ENCODE measurements at places on chromosomes 6 and 20.

- DNase-seq = no peak
These were observed 7.2 kb downstream of the LMBRD1 start for GRCh38 chr6:69789578-69789977.

DNA sequence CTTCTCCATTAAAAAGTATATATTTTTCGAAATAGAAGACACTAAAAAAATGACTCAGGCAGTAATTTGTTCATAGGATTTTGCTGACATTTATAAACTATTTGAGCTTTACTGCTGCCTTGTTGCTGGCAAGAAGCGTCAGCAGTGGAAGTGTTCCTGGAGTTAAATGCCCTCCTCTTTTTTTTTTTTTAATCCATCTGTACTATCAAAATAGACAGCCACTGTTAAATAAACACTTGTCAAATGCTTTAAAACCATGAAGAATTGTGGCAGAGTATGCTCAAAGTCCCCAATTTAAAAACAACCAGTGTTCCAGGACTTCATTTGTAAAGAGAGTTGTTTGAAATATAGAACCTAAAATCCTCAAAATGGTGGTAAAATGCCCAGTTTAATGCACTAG, 253.8 kb downstream of the NKAIN2 start:
- DNase-seq = no peak

- DNase-seq = no peak
These were observed 969.2 kb upstream of the SLC35B3 start for GRCh38 chr6:9404351-9405146.

DNA sequence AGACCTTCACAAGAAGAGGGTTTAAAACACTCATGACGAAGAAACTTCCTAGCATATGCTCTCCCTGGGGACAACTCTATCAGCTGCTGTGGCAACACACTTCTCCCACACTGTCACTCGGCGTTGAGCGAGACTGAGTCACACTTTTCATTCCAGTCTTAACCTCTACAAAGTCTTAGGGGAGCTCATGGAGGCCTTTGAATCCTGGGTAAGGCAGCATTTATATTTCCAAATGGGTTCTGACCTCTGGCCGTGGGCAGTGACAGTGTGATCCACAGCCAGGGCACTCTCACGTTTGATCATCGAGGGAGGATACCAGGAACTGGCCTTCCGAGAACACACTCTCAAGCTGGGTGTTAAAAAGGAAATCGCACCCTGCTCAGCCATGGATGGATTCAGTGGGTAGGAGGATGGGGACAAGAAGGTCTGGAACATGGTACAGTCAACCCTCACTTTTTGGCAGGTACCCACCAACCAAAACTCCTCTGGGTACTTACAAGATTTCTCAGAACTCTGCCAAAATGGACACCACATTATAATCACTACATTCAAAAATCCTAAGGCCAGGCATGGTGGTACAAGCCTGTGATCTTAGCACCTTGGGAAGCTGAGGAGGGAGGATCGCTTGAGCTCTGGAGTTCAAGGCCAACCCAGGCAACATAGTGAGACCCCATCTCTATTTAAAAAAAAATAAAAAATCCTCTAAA, 19.6 kb downstream of the RRBP1 start:
- peak; percentile 89 for DNase-seq

DNA sequence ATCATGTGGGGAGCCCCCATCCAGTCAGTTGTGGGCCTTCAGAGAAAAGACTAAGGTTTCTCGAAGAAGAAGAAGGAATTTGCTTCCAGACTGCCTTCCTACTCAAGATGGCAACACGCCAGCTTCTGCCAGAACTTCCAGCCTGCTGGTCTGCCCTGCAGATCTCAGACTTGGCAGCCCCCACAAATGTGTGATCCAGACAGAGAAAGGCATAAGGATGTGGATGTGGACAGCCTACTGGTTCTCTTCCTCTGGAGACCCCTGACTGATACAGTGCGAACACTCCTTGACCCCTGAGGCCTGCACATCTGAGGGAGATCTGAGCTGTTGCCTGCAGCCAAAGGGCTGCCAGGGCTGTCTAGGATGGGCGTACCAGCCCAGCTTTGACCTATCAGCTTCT, 8.6 kb downstream of the GABRR1 start:
- DNase-seq = no peak

- DNase-seq = no peak
These were observed 56.4 kb downstream of the SNRNP48 start for GRCh38 chr6:7646394-7646793.

Data from posterior vena cava (tissue), 2 donors.